ENCODE measurements at places on chromosomes 6 and 20. TPM values are rescaled to one million over a fixed set of nuclear protein-coding genes. Genes with fewer than 3 reads are reported as not detected.

- no peak for DNase-seq
- H3K4me3 ChIP-seq: no peak overlapping the region
- no peaks in the 10 kb centered on the region for H3K4me1 ChIP-seq
- H3K27me3 ChIP-seq: no peaks in the 10 kb centered on the region
- no peak overlapping the region for H3K27ac ChIP-seq
- H3K36me3 ChIP-seq: no peaks in the 10 kb centered on the region
These were observed 90.4 kb downstream of the SLC23A2 start for GRCh38 chr20:4910951-4911350.

The KIAA1755 gene
- total RNA-seq: 15.2 TPM

DNA sequence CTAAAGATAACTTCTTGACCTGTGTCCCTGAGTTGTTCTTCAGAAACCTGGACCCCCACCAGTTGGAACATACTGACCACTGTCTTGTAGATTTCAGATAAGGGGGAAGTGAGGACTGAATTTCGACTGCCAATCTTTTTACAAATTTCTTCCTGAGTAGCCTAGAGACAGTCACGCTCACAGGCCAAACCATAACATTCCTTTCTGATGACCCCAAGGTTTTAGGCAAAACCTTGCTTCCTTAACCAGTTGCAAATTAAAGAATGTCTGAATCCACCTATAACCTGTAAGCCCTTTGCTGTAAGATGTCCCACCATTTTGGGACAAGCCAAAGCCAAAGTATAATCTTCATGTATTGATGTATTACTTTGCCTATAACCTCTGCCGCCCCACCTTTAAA is 306.9 kb downstream of the LRFN2 start:
- no peaks in the 10 kb centered on the region for H3K4me1 ChIP-seq
- H3K27ac ChIP-seq: no peak overlapping the region
- no peak for DNase-seq
- no peak overlapping the region for H3K4me3 ChIP-seq

DNA sequence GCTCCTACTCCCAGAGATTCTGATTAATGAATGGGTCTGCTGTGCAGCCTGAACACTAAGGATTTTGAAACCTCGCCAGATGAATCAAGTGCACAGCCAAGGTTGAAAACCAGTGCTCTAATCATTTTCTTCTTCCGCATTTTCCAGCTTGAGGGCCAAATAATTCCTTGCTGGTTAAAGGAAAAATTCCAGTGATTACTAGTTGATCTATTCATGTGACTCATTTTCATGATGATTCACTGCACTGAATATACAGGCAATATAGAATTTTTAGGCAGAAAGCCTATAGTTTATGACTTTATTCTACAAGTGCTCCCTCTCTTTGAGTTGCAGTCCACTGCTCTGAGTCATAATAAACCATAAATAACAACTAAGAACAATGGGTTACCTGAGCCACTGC is 80.6 kb upstream of the PROKR2 start:
- H3K4me1 ChIP-seq: no peaks in the 10 kb centered on the region
- no peak overlapping the region for H3K4me3 ChIP-seq
- DNase-seq: no peak
- no peaks in the 10 kb centered on the region for H3K36me3 ChIP-seq
- H3K27me3 ChIP-seq: no peaks in the 10 kb centered on the region
- H3K27ac ChIP-seq: no peak overlapping the region

DNA sequence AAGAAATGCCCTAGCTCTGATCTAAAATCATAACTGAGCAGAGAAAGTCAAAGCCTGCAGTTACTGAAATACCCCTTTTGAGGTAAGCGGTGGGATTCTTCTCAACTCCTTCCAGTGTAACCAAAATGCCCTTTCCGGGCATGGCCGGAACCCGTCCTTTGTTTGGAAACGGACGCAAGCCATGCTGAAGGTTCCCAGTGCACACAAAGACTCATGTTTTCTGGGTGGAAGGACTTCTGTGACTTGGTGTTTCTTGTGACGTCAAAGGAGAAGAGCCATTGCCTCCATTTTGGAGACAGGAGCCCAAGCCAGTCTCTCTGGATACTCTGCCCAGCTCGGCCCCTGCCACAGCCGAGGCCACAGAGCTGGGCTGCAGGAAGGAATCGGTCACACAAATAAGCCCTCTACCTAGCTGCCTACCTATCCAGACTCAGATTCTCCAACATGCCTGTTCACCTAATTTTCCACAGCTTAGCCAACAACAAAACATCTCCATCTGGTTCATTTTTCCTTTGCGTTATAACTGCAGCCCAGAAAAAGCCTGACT is 182.8 kb downstream of the TBXT start:
- no peak overlapping the region for H3K4me3 ChIP-seq

The MTCH1 gene
- total RNA-seq: 175 TPM

The TMEM217 gene
- total RNA-seq: not detected

The SLC17A2 gene
- not detected for total RNA-seq

GRCh38 chr6:2993755-2994317 is 5.9 kb upstream of the NQO2 start:
- no peaks in the 10 kb centered on the region for H3K36me3 ChIP-seq
- H3K4me3 ChIP-seq: no peak overlapping the region
- no peaks in the 10 kb centered on the region for H3K27me3 ChIP-seq
- H3K4me1 ChIP-seq: no peaks in the 10 kb centered on the region

DNA sequence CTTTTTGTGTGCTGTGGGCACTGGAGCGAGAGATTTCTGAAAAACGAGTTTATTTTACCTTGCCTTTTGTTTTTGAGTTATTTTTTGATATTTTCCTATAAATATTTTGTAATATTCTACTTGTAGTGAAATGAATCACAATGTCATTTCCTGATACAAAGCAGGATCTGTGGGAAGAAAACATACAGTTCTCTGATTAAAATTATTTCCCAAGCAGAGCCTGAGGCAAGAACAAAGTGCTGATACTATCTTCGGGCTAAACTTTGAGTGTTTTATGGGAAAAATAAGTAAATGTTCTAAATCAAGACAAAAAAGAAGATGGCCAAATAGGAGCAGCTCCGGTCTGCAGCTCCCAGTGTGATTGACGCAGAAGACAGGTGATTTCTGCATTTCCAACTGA is 33.7 kb upstream of the ELOVL5 start:
- H3K4me3 ChIP-seq: no peak overlapping the region
- no peaks in the 10 kb centered on the region for H3K36me3 ChIP-seq
- H3K27ac ChIP-seq: no peak overlapping the region
- H3K27me3 ChIP-seq: no peaks in the 10 kb centered on the region
- H3K4me1 ChIP-seq: no peaks in the 10 kb centered on the region

DNA sequence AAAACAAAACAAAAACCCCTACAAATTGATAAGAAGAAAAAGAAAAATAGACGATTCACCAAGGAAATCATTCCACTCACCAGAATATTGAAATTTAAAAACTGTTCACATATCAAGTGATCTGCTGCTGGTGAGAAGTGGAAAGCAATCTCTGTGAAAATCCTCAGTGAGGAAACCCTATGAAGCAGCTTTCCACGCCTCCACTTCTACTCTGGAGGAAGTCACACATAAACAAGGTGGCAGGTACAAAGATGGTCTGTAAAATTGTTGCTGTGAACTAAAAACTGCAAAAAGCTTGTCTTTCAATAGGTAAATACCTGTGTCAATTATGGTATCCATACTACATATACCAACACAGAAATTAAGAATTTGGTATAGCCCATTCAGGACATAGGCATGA is 18.5 kb downstream of the CD164 start:
- no peaks in the 10 kb centered on the region for H3K27me3 ChIP-seq
- H3K4me1 ChIP-seq: no peaks in the 10 kb centered on the region
- peaks cover 83% of the 10 kb centered on the region for H3K36me3 ChIP-seq
- H3K4me3 ChIP-seq: no peak overlapping the region
- DNase-seq: no peak
- H3K27ac ChIP-seq: no peak overlapping the region

The SNAP91 gene
- total RNA-seq: 0.64 TPM

DNA sequence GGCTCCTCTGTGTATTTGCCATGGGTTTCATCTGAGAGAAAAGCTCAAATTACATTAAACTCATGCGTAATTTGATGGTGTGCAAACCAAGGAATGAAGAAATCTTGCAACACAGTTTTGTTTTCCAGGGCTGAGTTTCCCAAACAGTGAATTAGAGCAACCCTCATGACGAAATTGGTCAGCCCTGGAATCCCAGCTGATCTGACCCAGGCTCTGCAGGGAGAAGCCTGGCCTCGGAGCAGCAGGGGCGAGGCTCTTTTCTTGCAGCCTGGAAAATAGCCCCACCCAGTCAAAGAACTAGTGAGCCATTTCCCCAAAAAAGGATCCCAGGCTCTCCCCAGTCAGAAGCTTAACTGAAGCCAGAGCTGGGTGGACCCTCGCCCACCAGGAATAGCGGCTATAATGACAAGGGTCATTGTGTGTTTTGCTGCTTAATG is 107.3 kb upstream of the SNX9 start:
- no peaks in the 10 kb centered on the region for H3K27me3 ChIP-seq
- H3K36me3 ChIP-seq: no peaks in the 10 kb centered on the region
- no peak for DNase-seq
- no peaks in the 10 kb centered on the region for H3K4me1 ChIP-seq

The GFOD1 gene
- total RNA-seq: 28.7 TPM

The RRAGD gene
- total RNA-seq: 9.2 TPM

- no peak overlapping the region for H3K27ac ChIP-seq
- H3K36me3 ChIP-seq: no peaks in the 10 kb centered on the region
- no peaks in the 10 kb centered on the region for H3K4me1 ChIP-seq
- no peaks in the 10 kb centered on the region for H3K27me3 ChIP-seq
These were observed 858 bp downstream of the BCAS1 start for GRCh38 chr20:54069501-54069971.

- H3K27ac ChIP-seq: no peak overlapping the region
- no peaks in the 10 kb centered on the region for H3K36me3 ChIP-seq
- H3K27me3 ChIP-seq: no peaks in the 10 kb centered on the region
- H3K4me1 ChIP-seq: peaks cover 59% of the 10 kb centered on the region
- no peak for DNase-seq
These were observed 2.6 kb downstream of the NCOA5 start for GRCh38 chr20:46087161-46087560.

The CST1 gene
- not detected for total RNA-seq

GRCh38 chr20:10714236-10714975 is 40.6 kb upstream of the JAG1 start:
- no peaks in the 10 kb centered on the region for H3K36me3 ChIP-seq
- H3K4me1 ChIP-seq: peaks cover 6% of the 10 kb centered on the region
- DNase-seq: no peak
- no peaks in the 10 kb centered on the region for H3K27me3 ChIP-seq
- no peak overlapping the region for H3K27ac ChIP-seq

- H3K27ac ChIP-seq: no peak overlapping the region
- no peak overlapping the region for H3K4me3 ChIP-seq
- DNase-seq: peak; percentile 56
- no peaks in the 10 kb centered on the region for H3K36me3 ChIP-seq
- no peaks in the 10 kb centered on the region for H3K27me3 ChIP-seq
- peaks cover 4% of the 10 kb centered on the region for H3K4me1 ChIP-seq
These were observed 185.3 kb downstream of the OGFRL1 start for GRCh38 chr6:71473926-71474325.

DNA sequence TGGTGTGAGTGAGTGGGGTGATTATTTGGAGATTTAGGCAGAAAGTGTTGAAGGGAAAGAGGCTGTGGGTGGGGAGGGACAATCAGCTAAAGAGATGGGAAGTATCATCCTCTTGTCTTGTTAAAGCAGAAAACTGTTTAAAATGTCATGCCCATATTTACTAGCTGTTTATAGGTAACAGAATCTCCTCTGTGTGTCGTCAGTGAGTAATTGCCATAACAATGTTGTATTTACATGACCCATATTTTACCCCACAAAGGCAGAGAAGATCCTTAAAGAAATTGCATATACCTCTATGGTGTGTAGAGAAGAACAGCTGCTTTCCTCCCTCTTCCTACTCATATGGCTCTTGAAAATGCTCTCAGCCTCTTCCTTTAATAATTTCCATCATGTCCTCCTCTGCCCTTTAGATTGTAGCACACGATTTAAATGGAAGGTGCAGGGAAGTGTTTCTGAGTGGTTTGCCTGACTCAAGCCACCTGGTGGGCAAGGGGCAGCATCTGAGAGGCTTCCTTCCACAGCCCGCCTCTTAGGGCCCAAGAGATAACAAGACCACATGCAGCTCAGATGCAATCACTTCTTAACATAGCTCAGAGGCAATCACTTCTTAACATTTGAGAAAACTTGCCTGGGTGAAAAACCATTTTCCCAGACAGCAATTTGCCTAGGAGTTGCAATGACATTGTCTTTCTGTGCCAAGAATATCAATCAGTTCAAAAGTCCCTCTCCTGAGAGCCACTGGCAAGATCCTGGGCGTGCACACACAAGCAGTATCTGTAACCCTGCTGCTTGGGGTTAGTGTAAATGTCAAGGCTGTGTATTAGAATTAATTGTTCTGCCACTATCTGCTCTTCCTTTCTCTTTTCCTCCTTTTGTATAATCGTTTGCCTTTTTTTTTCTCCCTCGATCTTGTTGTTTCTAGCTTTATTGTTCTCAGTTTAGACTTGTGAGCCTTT is 44.1 kb upstream of the EDN1 start:
- H3K4me1 ChIP-seq: no peaks in the 10 kb centered on the region
- H3K4me3 ChIP-seq: no peak overlapping the region
- no peak overlapping the region for H3K27ac ChIP-seq
- no peaks in the 10 kb centered on the region for H3K36me3 ChIP-seq

The CABLES2 gene
- total RNA-seq: 0.43 TPM

DNA sequence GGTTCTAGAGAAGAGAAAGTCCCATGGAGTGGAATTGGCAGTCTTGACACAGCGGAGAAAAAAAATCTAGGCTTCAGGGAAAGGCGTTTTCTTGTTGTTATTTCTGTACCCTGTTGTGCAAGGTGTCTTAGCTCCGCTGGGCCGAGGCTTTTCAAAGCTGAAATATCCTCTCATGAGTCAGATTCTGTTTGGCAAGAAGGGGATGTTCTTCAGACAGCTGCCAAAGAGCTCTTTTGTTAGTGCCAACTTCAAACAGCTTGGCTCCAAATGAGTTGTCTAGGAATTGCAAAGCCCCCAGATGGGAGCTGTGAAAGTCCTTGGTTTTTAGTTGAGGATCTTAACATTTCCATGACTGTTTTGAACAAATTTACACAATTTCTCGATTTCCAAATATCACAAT is 45.6 kb downstream of the LRRN4 start:
- DNase-seq: peak; percentile 83
- H3K27ac ChIP-seq: no peak overlapping the region
- H3K4me1 ChIP-seq: peaks cover 6% of the 10 kb centered on the region
- H3K4me3 ChIP-seq: peak overlapping the region; percentile 81

The EBF4 gene
- 19.2 TPM for total RNA-seq

GRCh38 chr6:148342100-148342349 is 613 bp upstream of the SASH1 start:
- no peaks in the 10 kb centered on the region for H3K27me3 ChIP-seq
- H3K36me3 ChIP-seq: no peaks in the 10 kb centered on the region
- H3K27ac ChIP-seq: peak overlapping the region; percentile 91
- H3K4me3 ChIP-seq: peak overlapping the region; percentile 96

DNA sequence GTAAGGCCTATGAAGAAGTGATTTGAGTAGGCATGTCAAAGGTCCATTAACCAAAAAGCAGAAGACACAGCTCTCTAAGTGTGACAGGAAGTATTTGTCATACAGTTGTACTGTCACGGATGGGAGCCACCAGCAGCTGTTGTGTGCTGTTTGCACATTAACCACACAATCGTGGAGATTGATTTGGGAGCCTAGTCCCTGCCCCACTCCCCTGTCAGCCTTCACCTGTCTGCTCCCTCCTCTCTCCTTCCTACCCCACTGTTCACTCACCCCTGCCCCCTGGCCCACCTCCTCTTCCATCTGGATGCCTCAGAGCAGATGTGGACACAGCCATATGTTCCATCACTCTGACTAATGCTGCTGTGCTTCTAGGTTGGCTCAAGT is 124.7 kb upstream of the SPACA1 start:
- no peak overlapping the region for H3K27ac ChIP-seq
- no peaks in the 10 kb centered on the region for H3K36me3 ChIP-seq
- H3K4me1 ChIP-seq: no peaks in the 10 kb centered on the region
- H3K4me3 ChIP-seq: no peak overlapping the region
- H3K27me3 ChIP-seq: no peaks in the 10 kb centered on the region
- no peak for DNase-seq

- H3K36me3 ChIP-seq: no peaks in the 10 kb centered on the region
- H3K4me1 ChIP-seq: no peaks in the 10 kb centered on the region
- H3K27me3 ChIP-seq: no peaks in the 10 kb centered on the region
- no peak overlapping the region for H3K27ac ChIP-seq
These were observed 109.8 kb upstream of the MAN1A1 start for GRCh38 chr6:119459207-119459974.

Data from ascending aorta (tissue), 2 donors.